Large intestine (tissue), 12 donors: ENCODE measurements at places on chromosomes 2 and 18.
A peak's percentile ranks its signal among the peaks of the same experiment; 100 is the strongest.

- peaks cover 80% of the 10 kb centered on the region for H3K4me1 ChIP-seq
- no peaks in the 10 kb centered on the region for H3K27me3 ChIP-seq
- H3K27ac ChIP-seq, result peak overlapping the region; percentile 99
Observed at GRCh38 chr2:54572262-54572635, 116.1 kb downstream of the SPTBN1 start.

GRCh38 chr2:71275939-71276310 lies 49.0 kb upstream of the PAIP2B start:
- no peak overlapping the region for H3K27ac ChIP-seq
- no peaks in the 10 kb centered on the region for H3K36me3 ChIP-seq
- peaks cover 42% of the 10 kb centered on the region for H3K27me3 ChIP-seq
- peaks cover 5% of the 10 kb centered on the region for H3K4me1 ChIP-seq
- no peak overlapping the region for H3K4me3 ChIP-seq

- no peak for DNase-seq
- H3K4me3 ChIP-seq, result no peak overlapping the region
- H3K4me1 ChIP-seq, result peaks cover 3% of the 10 kb centered on the region
- no peak overlapping the region for H3K27ac ChIP-seq
- no peaks in the 10 kb centered on the region for H3K36me3 ChIP-seq
- H3K27me3 ChIP-seq, result peaks cover 2% of the 10 kb centered on the region
Observed at GRCh38 chr2:26639685-26640243, 1.4 kb downstream of the CIB4 start.

- DNase-seq, result peak; percentile 50
- H3K27me3 ChIP-seq, result no peaks in the 10 kb centered on the region
- no peak overlapping the region for H3K4me3 ChIP-seq
- no peak overlapping the region for H3K27ac ChIP-seq
- no peaks in the 10 kb centered on the region for H3K4me1 ChIP-seq
Observed at GRCh38 chr2:36618381-36618780, 20.4 kb upstream of the FEZ2 start.

- no peak overlapping the region for H3K4me3 ChIP-seq
- H3K27me3 ChIP-seq, result no peaks in the 10 kb centered on the region
- H3K27ac ChIP-seq, result no peak overlapping the region
- DNase-seq, result no peak
- H3K4me1 ChIP-seq, result no peaks in the 10 kb centered on the region
Observed at GRCh38 chr18:5518899-5519371, 24.9 kb downstream of the EPB41L3 start.

- H3K36me3 ChIP-seq, result no peaks in the 10 kb centered on the region
- H3K4me3 ChIP-seq, result no peak overlapping the region
- no peak overlapping the region for H3K27ac ChIP-seq
- DNase-seq, result no peak
- no peaks in the 10 kb centered on the region for H3K27me3 ChIP-seq
Observed at GRCh38 chr2:188645986-188646385, 328.2 kb upstream of the COL3A1 start.

DNA sequence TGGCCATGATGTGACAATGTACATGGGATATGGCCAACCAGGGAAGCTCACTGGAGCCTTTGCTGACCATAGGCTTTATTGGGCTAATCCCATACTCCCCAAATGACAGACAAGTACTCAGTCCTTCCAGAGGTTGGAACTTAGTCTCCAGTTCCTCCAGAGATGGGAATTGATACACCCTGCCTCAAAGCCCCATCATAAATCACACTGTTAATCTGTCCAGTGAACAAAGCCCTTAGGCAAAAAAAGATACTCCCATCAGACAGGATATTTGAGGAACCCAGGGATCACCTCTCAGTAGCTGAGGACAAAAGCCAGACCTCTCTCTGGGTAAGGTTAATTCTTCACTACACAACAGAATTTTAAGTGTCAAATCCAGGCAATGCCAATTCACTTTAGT lies 247.5 kb upstream of the CDH20 start:
- H3K27ac ChIP-seq, result no peak overlapping the region
- no peaks in the 10 kb centered on the region for H3K27me3 ChIP-seq
- no peaks in the 10 kb centered on the region for H3K4me1 ChIP-seq
- H3K36me3 ChIP-seq, result no peaks in the 10 kb centered on the region
- no peak for DNase-seq

GRCh38 chr18:37662099-37662498 lies 96.5 kb upstream of the CELF4 start:
- no peak overlapping the region for H3K27ac ChIP-seq
- H3K27me3 ChIP-seq, result no peaks in the 10 kb centered on the region
- H3K36me3 ChIP-seq, result no peaks in the 10 kb centered on the region
- no peak overlapping the region for H3K4me3 ChIP-seq
- no peak for DNase-seq

- no peaks in the 10 kb centered on the region for H3K4me1 ChIP-seq
- H3K27me3 ChIP-seq, result no peaks in the 10 kb centered on the region
- no peak overlapping the region for H3K27ac ChIP-seq
- no peak for DNase-seq
Observed at GRCh38 chr2:225052703-225053102, 10.4 kb upstream of the DOCK10 start.

- H3K36me3 ChIP-seq, result no peaks in the 10 kb centered on the region
- DNase-seq, result no peak
- no peak overlapping the region for H3K27ac ChIP-seq
- H3K4me3 ChIP-seq, result no peak overlapping the region
- H3K4me1 ChIP-seq, result no peaks in the 10 kb centered on the region
Observed at GRCh38 chr2:151959238-151959637, 131.0 kb upstream of the ARL5A start.

- peaks cover 2% of the 10 kb centered on the region for H3K4me1 ChIP-seq
- H3K4me3 ChIP-seq, result no peak overlapping the region
- H3K27me3 ChIP-seq, result no peaks in the 10 kb centered on the region
Observed at GRCh38 chr2:105644174-105644980, 100.3 kb upstream of the NCK2 start.

DNA sequence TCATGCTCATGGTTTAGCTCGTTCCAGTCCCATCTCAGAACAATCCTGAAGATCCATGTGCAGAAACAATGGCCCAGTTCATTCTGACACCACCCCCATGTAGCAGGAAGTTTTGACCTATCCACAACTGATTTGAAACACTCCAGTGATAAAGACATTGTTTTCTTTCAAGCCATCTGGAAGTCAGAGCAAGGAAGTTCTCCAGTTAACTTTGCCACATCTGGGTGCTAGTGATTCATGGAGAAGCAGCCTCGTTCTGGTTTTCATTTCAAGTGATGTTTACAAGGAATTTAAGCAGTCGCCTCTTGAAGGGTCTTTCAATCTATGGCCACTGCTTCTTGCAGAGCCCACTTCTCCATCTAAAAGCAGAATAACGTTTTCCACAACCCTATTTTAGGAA lies 36.6 kb upstream of the TWIST2 start:
- peaks cover 2% of the 10 kb centered on the region for H3K27me3 ChIP-seq
- H3K4me3 ChIP-seq, result no peak overlapping the region
- no peaks in the 10 kb centered on the region for H3K4me1 ChIP-seq
- H3K36me3 ChIP-seq, result no peaks in the 10 kb centered on the region
- H3K27ac ChIP-seq, result no peak overlapping the region

GRCh38 chr2:38093527-38094165 lies 17.7 kb upstream of the CYP1B1 start:
- H3K4me1 ChIP-seq, result peaks cover 13% of the 10 kb centered on the region
- no peak overlapping the region for H3K4me3 ChIP-seq
- peaks cover 3% of the 10 kb centered on the region for H3K27me3 ChIP-seq
- no peak overlapping the region for H3K27ac ChIP-seq

- H3K27me3 ChIP-seq, result no peaks in the 10 kb centered on the region
- no peak overlapping the region for H3K27ac ChIP-seq
- no peaks in the 10 kb centered on the region for H3K4me1 ChIP-seq
- H3K4me3 ChIP-seq, result no peak overlapping the region
Observed at GRCh38 chr2:196711625-196712024, 72.1 kb downstream of the CCDC150 start.

GRCh38 chr2:173124441-173124840 lies 48.8 kb downstream of the MAP3K20 start:
- no peaks in the 10 kb centered on the region for H3K4me1 ChIP-seq
- no peak overlapping the region for H3K4me3 ChIP-seq
- no peaks in the 10 kb centered on the region for H3K27me3 ChIP-seq
- no peak overlapping the region for H3K27ac ChIP-seq

GRCh38 chr2:234772733-234773060 lies 179.1 kb upstream of the SH3BP4 start:
- H3K27ac ChIP-seq, result no peak overlapping the region
- no peaks in the 10 kb centered on the region for H3K36me3 ChIP-seq
- H3K4me3 ChIP-seq, result no peak overlapping the region
- DNase-seq, result no peak
- no peaks in the 10 kb centered on the region for H3K4me1 ChIP-seq

DNA sequence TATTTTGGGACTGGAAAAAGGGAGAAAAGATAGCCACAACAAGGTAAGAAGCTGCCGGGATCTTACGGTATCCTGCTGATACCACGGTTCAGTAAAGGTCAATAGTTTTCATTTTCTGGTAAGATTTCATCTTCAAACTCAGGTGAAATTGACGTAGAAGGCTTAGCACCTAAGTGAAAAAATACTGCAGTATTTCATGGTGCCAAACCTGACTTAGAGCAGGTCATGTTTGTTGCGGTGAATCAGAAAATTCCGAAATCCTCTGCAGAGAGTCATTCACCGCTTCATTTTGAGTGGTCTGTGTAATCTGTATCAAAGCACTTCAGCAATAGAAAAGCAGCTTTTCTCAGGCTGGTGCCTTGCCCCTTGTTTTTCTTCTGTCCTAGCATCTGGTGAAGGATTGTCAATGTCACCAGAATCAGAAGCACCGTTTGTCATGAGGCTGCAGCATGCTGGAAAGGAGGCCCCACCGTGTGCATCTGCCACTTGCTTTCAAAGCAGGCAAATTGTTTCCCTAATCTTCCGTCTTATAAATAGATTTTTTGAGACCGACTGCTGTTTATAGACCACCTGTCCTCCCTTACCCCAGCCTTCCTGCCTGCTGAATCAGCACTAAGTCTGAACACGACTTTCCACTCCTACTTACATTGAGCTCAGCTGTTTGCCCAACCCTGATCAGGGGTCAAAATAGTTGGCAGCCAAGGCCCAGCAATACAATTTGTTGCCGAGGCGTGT lies 156.3 kb downstream of the EML6 start:
- peak overlapping the region; percentile 7 for H3K27ac ChIP-seq
- H3K27me3 ChIP-seq, result no peaks in the 10 kb centered on the region
- H3K4me1 ChIP-seq, result no peaks in the 10 kb centered on the region

- no peak overlapping the region for H3K4me3 ChIP-seq
- no peak for DNase-seq
- H3K4me1 ChIP-seq, result no peaks in the 10 kb centered on the region
Observed at GRCh38 chr2:74092275-74092674, 55.4 kb downstream of the BOLA3 start.

DNA sequence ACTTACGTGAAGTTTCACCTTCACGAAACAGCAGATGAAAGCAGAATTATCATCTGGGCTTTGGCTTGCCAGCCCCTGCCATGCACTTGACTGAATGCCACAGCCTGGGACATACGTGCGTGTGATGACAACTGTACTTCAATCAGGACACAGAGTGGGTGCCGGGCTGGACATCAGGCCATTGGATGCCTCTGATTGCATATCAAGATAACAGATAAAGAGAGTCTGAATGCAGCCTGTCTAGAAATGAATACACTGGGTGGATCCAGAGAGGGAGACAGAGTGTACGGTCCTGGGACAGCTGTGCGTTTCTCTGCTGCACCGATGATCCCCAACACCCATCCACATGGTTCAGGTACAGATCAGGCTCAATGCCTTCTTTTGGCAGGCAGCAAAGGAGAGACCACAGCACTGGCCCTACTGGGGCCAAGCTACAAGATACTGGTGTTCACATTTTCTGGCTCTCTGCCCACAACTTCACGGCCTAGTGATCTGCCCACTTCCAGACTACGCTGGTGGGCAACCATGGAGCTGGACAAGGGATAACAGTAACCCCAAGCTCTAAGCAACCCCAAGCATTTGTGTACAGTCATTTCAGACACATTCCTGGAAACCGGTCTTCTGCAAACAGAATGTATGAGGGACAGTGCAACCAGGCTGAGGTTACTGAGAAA lies 35.6 kb downstream of the FBLN7 start:
- H3K4me3 ChIP-seq, result no peak overlapping the region
- H3K4me1 ChIP-seq, result no peaks in the 10 kb centered on the region
- DNase-seq, result no peak

DNA sequence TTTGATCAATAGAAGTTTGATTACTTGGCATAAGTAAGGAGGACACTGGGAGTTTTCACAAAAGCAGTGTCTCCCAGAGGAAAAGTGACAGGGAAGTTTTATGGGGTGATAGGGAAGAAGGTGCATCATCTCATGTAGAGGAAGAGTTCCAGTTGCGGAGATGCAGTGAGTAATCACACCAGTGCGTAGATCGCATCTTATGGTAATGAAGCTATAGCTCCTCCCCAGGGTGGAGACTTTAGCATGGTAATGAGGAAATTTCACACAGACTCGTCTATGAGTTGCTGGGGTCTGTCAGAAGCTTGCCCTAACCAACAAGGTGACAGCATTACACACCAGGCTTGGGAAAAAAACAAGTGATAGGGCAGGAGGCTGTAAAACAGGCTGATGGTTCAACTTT lies 49.0 kb downstream of the KYNU start:
- H3K4me3 ChIP-seq, result no peak overlapping the region
- H3K27me3 ChIP-seq, result no peaks in the 10 kb centered on the region
- H3K36me3 ChIP-seq, result no peaks in the 10 kb centered on the region
- DNase-seq, result no peak
- H3K4me1 ChIP-seq, result no peaks in the 10 kb centered on the region

DNA sequence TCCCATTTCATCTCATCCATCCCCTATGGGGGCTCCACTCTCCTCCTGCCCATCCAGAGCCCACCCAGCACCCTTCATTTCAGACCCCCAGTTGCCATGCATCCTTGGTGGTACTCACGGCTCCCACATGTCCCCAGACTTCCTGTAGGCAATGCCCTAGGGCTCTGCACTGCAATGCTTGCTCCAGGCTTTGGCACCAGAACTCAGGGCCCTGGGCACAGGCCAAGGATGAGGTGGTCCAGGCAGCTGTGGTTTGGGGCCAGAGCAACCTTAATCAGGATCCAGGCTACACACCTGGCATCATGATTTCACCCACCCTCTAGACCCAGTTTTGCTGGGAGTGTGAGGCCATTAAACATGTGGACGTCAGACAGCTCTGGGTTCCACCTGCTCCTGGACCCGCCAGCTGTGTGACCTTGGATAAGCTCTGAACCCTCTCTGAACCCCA lies 414 bp downstream of the SFTPB start:
- H3K27ac ChIP-seq, result no peak overlapping the region
- no peak overlapping the region for H3K4me3 ChIP-seq
- H3K36me3 ChIP-seq, result no peaks in the 10 kb centered on the region
- no peaks in the 10 kb centered on the region for H3K27me3 ChIP-seq

- H3K27ac ChIP-seq, result no peak overlapping the region
- H3K36me3 ChIP-seq, result no peaks in the 10 kb centered on the region
- no peaks in the 10 kb centered on the region for H3K27me3 ChIP-seq
- DNase-seq, result no peak
- no peak overlapping the region for H3K4me3 ChIP-seq
Observed at GRCh38 chr2:101188683-101189405, 37.7 kb upstream of the TBC1D8 start.

DNA sequence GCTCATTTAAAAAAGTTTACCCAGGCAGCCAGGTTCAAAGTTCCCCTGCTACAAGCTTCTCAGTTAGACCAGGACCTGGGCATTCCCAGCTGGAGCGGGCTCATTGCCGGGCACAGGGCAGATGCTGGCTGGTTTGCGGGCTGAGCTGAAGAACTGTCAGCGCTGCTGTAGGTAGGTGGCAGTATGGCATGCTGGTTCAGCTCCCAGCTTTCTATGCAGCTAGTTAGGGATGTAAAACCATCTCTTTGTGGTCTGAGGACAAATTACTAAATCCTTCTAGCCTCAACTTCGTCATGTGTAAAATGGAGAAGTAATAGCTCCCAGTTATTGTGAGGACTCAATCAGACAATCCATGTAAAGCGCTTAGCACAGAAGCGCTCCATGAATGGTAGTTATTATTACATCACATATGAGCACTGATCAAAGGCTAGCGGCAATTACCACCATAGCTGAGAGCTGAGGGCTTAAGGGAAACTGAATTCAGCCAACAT lies 2.4 kb upstream of the LDLRAD4 start:
- no peak overlapping the region for H3K27ac ChIP-seq
- peaks cover 20% of the 10 kb centered on the region for H3K27me3 ChIP-seq
- H3K4me1 ChIP-seq, result peaks cover 7% of the 10 kb centered on the region
- no peaks in the 10 kb centered on the region for H3K36me3 ChIP-seq
